ENCODE measurements at places on chromosomes 11 and 22. TPM values are rescaled to one million over a fixed set of nuclear protein-coding genes. Genes with fewer than 3 reads are reported as not detected.
A peak's percentile ranks its signal among the peaks of the same experiment; 100 is the strongest.

C1QTNF5 gene
- total RNA-seq, result not detected

GRCh38 chr11:85394283-85394682, 232.9 kb downstream of the DLG2 start:
- DNase-seq, result no peak

MIOX gene
- total RNA-seq, result not detected

- no peak for DNase-seq
These were observed 59.3 kb downstream of the EHF start for GRCh38 chr11:34680206-34680605.

DNA sequence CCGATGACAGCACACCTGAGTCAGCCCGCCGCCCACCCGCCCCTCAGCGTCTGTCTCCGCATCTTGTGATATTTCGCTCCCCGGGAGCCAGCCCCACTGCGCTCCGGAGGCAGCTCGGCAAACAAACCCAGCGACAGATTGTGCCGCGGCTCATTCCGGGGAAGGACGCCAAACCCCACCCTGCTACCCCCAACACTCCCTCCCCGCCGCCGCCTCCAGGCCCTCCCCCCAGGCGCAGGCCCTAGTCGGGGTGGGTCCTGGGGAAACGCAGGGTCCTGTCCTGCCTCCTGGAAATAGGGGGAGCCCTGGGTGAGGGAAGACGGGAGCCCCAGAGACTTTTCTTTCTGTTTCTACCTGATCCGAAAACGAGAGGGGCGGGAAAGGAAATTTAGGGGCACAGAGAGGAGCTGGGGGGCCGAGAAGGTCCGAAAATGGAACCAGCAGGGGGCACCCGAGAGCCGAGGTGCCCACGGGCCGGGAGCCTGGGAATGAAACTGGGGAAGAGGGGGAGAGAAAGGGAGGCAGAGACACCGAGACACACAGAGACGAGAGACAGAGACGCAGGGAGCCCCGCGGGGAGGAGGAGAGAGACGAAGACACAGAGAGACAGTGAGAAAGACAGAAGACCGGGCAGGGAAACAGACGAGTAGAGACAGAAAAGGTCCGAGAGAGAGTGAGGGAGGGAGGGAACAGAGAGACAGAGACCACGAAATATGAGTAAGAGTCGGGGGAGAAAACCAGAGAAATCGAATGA, 1.7 kb upstream of the RTN4RL2 start:
- peak; percentile 74 for DNase-seq

DNA sequence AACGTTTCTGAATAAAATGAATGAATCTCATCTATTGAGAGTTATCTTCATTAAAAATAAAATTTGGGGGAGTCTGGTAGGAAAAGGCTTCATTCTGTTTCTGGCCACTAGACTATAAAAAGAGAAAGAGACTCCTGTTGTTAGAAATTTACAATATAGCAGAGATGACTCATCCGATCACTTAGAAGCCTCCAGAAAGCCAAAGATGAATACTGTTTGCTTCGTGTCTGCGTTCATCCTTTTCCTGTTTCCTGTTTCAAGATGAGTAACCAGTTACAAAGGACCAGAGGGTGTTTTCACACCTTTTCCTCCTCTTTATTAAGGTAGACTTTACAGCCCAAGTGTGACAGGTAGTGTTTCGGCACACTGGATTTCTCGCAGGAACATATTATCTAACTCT, 1120.7 kb downstream of the LRRC4C start:
- DNase-seq, result no peak

TKFC gene
- total RNA-seq, result 86.3 TPM

TSPAN32 gene
- total RNA-seq, result 22.2 TPM

DNA sequence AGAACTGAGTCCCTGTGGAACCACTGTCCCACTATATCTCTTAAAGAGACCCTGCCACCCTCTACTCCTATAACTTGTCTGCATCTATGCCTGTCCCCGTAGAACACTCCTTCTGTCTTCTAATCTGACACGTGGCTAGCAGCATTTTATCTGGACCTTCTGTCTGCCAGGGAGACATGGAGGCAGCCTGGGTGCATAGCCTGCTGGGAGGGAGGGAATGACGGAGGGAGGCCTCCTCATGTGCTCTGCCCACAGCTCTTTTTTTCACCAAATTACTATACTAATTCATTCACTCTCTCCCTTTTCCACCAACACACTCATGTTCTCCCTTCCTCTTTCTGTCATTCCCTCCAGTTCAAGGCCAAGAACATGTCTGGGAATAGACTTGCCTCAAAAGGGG, 7.6 kb upstream of the THRSP start:
- no peak for DNase-seq

- no peak for DNase-seq
These were observed 104.2 kb downstream of the WT1 start for GRCh38 chr11:32331098-32331497.

C11orf16 gene
- not detected for total RNA-seq

DNA sequence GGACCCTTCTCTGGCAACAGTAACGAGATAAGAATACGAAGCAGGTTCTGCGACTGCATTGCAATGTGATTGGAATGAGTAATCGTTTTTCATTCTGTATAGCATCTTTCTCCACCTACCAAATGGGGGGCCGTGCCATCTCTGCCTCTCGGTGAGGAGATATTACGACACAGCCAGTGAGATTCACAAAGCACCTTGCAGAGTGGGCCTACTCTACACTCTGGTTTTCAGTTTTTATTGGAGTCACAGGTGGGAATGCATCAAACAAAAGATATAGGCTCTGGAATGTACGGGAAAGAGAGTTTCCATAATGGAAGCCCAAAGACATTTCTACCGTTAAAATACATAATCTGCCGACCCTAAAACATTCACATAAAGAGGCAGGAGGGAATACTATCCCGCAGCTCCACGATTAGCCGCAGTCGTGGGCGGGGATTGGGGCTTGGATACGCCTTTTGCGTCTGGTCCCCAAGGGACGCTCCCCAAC, 423 bp upstream of the RTN3 start:
- no peak for DNase-seq

TMPRSS4 gene
- total RNA-seq, result not detected

IGSF9B gene
- total RNA-seq, result 0.37 TPM

GRCh38 chr11:47495856-47496217, 46.9 kb upstream of the RAPSN start:
- no peak for DNase-seq

DNA sequence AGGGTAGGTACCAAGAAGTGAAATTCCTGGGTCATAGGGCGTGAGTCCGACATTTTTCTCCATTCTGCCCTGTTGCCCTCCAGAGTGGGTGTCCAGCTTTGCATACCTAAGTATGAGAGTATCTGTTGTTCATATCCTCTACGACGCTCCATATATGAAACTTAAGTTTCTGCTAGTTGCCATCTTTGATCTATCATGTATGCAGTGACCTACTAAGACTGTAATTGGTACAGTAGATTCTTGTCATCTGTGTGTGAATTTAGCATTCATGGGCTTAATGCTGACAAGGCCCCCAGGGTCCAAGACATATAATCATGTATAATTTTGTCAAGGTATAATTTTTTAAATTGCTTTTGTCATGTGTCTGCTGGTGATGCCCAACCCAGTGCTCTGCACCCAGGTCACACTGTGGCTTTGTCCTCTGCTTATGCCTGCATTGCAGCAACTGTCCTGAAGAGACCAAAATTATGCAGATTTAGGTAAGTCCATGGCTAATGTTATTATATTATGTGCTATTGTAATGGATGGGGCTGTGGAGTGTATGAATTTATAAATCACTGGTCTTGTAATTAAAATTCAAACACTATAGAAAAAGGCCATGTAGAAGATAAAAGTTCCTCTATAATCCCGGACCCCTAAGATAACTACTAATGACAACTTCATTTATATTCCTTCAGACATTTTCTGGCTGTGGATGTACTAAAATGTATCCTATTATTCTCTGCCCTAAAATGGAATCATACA, 12.2 kb downstream of the NEAT1 start:
- no peak for DNase-seq

DNA sequence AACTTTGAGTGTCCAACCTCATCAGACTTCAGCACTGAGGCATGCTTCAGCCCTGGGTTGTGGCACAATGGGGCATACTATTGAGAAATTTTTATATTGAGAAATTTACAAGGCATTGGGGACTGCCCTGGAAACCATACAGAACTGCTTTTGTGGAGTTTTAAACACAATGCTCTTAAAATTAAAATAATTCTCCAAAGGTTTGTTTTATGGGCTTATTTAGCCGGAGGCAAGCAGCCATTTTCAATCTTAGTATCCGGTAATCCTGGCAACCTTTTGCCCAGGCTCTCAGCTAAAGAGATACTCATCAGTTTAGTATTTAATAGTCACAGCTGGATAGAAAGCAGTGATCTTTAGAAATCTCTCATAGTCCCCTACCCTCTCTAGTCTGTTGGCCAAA, 3.1 kb upstream of the EXPH5 start:
- DNase-seq, result no peak

GRCh38 chr22:22565981-22566380, 6.9 kb upstream of the PRAME start:
- DNase-seq, result no peak

RFPL1 gene
- total RNA-seq, result not detected

GRCh38 chr11:65615950-65616574, 486 bp downstream of the PCNX3 start:
- DNase-seq, result no peak

DNA sequence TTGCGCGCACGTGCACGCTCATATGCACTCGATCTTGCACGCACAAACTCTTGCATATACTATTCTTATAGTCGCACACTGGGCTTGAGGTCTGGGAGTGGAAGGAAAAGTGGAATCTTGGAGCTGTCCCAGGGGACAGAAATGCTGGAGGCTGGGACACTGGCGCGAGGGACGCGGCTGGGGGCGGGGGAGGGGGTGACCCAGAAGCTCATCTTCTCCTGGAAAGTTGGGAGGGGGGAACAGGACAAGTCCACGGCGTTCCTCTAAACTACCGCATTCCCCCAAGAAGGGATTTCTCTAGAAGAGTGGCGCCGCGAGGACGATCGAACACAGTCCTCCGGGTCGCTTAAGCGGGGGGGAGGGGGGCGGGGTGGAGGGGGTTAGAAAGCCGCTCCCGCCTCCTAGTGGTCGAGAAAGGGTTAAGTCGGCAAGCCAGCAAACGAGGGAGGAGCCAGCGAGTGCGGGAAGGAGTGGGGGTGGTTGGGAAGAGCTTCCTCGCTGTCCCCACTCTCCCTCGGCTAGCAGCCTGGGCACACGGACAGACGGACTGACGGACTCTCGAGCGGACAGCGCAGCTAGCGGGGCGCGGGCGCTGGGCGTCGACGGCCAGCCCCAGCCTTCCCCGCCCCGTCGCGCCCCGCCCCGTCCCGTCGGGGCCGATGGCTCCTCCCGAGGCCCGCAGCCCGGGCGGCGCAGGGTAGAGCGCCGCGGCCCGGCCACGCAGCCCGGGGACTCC, at the start of gene RTN4RL2:
RTN4RL2 (plus strand) TSS at position 507 of the 736 bp plus-strand sequence. CDS start 338 bp downstream, outside the sequence.
- peak; percentile 60 for DNase-seq

DNA sequence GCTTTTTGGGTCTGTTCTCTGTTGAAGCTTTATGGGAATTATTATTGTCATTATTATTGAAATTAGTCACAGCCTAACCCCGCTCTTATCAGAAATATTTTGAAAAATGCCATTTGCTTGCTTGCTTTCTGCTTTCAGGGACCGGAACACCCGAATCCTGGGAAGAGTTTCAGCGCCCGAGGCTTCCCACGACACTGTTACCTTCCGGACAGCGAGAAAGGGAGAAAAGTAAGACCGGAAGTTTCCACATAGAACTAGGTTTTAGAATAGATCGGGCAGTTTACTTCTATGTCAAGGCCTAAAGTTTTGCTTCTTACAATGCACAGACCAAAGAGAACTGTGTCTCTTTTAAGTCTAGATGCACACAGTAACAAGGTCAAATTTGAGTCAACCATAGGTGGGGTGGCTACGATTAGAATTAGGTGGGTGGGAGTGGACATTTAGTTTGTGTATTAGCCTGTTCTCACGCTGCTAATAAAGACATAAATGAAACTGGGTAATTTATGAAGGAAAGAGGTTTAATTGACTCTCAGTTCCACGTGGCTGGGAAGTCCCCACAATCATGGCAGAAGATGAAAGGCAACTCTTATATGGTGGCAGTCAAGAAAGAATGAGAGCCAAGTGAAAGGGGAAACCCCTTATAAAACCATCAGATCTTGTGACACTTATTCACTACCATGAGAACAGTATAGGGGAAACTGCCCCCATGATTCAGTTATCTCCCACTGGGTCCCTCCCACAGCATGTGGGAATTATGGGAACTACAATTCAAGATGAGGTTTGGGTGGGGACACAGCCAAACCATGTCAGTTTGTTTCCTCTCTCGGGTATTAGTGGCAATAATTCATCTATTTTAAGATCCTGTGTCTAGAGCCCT, 12.9 kb downstream of the MPEG1 start:
- peak; percentile 77 for DNase-seq

DNA sequence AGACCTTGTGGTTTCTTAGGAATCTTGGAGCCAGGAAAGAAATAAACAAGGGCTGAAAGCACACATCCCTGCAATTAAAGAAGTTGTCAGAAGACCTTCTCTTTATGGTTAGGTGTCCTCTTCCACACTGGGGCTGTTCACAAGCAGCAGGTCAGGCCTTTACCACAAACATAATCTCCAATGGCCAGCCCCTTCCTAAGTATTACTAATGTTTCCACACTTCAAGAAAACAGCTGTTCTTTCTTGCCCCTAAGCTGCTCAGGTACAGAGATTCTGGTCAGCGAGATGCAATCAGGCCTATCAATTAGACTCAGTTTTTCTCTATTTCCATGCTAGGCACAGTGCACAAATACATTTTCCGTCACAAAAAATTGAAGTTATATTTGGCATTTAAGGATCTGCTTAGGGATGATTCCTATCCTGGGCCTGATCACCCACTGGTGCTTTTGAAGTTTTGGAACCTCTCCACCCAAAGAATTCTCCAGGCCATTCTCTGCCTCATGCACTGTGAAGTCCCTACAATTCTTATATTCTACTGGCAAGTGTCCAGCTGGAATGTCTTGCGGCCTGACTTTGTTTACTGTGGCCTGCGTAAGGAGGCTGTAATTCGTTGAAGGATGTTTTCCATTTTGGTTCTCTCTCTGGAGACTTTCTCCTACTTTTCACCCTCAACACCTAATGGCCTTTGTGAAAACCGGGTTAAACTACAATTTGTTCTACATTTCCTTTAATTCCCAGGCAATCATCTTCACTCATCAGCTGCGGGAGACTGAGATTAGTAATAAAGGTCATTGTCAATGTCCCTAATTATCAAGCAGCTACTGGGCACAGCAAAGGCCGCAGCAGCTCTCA, 5.1 kb downstream of the PRAME start:
- no peak for DNase-seq

NUCB2 gene
- 6.8 TPM for total RNA-seq

CYB5R2 gene
- 5.2 TPM for total RNA-seq

DNA sequence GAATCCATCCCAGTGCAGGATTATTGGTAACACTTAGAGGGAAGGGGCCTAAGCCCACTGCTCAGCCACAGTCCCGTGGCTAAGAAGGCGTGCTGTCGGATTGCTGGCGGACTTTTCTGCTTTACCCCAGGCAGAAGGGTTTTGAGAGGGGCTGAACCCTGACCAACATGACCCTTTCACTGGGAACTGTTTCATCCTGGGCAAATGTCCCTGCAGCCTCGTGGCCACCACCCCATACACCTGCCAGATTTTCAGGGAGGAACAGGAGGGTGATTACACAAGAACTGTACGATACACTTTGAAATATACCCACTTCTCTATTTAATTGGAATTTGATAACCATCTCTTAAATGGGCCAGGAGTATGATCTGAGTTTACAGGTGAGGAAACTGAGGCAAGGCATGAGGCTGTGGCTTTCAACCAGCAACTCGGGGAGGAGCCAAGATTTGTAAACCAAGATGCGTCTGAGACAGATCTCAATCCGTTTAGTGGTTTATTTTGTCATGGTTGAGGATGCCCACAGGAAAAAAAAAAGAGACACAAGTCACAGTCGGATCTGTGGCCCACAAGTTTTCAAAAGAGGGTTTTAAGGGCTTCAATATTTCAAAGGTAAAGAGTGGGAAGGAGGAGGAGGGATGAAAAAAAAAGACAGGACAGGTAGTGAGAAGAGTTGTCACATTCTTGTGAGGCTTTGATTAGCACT, 6.1 kb upstream of the APOL3 start:
- DNase-seq, result no peak
